8988T (cell line): ENCODE measurements at places on chromosomes 1 and 21.

DNA sequence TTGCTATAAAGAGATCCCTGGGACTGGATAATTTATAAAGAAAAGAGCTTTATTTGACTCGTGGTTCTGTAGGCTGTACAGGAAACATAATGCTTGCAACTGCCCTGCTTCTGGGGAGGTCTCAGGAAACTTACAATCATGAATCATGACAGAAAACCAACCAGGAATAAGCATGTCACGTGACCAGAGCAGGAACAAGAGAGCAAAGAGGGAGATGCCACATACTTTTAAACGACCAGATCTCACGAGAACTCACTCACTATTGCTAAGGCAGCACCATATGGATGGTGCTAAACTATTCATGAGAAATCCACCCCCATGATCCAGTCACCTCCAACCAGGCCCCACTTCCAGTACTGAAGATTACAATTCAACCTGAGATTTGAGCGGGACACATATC is 49.8 kb upstream of the RCC1 start:
- DNase-seq: no peak

- DNase-seq: no peak
Measured at GRCh38 chr1:152968248-152968647, 2.2 kb upstream of the SPRR4 start.

DNA sequence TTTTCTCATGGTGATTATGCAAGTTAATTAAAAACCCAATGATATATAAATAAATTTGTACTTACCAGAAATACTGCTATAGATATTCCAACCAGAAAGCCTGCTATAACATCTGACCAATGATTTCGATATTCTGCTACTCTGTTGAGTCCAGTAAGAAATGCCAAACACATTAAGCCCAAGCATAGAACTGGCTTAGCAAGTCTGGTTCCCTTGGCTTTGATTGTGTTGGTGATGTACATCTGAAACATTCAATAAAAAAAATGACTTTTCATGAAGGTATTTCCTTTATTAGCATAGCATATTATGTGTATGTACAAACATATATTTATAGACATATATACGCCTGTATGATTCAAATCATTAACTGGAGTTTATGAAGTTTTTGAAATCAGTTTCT is 82.8 kb downstream of the PLPPR5 start:
- no peak for DNase-seq

DNA sequence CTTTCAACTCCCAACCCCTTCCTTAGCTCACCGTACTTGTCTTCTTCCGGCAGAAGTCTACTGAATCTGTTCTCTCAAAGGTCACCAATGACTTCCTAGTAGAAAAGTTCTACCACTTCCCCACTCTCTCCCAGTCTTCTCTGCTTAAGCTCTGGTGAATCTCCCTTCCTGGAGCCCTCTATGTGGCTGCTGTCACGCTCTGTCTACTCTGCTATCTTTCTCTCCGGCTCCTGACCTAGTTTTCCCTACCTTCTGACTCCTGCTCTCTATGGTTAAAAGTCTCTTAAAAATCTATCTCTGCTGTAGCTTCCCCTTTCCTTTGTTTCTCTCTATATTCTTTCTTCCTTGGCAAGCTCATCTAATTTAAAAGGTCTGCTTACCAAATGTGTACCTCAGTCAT is 350.1 kb upstream of the GREM2 start:
- DNase-seq: no peak

DNA sequence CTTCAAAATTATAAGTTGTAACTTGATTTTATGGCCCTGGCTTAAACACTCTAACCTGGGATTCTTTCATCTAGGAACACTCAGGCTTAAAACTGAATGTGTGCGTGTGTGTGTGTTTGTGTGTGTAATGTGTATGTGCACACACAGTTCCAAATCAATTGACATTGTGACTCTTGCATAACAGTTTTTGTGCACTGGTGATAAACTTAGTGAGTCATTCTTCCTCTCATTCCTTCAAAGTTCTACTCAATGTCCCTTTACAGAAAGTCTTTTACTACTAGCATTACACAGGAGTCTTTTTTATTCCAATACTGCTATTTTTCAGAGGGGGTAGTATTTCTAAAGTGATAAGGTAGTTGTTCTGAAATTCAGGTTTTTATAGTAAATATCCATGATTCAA is 943.6 kb downstream of the KCNT2 start:
- DNase-seq: no peak

GRCh38 chr1:30106125-30106524 is 617.3 kb downstream of the MATN1 start:
- DNase-seq: peak; percentile 52

GRCh38 chr1:203629507-203630082 is 3.0 kb downstream of the ATP2B4 start:
- DNase-seq: no peak

- DNase-seq: no peak
Measured at GRCh38 chr1:156050376-156050775, 3.2 kb downstream of the UBQLN4 start.

DNA sequence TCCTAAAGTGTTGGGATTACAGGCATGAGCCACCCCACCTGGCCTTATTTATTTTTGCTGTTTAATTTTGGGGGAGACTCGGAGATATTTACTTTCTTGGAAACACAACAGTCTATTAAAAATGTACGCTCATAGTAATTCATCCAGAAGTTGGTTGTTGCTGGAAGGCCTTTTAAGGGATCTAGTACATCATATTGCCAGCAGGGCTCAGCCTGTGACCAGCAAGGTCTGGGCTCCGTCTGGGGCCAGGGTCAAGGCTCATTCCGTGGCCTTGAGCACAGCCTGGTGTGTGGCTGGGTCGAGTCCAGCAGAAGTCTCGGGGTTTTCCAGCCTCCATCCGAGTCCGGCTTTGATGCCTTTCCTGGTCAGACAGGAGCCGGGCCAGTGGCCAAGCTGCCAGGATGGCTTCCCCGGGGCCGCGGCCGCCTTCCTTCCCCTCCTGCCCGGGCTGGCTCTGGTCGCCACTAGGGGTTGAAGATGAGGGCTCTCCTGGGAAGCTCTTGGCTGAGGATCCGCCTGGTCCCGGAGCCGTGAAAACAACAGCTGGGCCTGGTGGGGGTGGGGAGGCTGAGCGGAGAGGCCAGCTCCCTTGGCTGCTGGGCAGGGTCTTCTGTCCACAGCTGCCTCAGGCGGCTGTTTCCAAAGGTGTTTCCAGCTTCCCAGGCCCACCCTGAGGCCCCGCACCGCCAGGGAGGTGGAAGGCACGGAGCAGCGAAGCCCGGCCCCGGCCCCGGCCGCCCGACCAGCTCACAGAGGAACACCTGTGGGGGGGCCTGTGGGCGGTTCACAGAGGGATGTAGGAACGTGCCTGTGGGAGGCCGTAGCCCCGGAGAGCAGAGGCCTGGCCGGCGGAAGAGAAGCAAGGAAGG is 5.1 kb upstream of the VWA1 start:
- DNase-seq: peak; percentile 56

- DNase-seq: peak; percentile 13
Measured at GRCh38 chr1:99808391-99809115, 41.6 kb upstream of the AGL start.

- DNase-seq: peak; percentile 41
Measured at GRCh38 chr1:54475357-54475881, 69.2 kb upstream of the SSBP3 start.

DNA sequence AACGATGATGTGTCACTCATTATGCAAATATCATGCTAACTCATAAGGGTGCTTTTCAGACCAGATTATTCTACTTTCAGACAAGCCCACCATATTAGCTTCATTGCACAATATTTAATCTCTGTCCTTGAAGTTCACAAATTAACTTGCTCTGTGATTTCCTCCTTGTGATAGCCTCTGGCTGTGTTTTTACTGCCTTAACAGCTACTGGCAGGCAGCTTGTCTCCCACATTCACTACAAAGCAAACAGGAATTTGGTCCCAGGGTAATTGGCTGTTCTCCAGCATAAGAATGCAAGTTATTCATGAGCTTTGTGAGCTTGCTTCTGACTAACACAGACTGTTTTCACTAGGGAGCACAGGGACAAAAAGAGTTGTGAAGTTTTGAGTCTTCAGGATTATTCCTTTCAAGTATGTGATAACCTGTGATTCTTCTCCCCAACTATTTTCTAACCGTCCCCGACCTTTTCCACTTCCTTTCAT is 87.9 kb upstream of the HMCN1 start:
- DNase-seq: peak; percentile 53

DNA sequence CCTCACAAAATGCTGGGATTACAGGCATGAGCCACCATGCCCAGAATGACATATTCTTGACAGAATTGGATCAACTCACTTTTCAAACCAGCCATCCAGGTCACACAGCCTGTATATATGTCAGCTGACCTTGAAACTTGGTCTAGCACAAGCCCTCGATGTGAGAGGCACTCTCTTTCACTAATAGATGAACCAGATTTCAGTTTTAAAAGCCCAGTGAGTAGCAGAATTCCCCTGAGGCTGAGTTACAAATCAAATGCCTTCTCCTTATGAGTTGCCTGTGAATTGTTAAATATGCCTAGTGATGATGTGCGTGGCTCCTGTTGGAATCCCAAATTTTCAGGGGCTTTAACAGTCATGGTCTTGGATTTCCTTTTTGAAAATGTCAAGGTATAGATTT is 88.7 kb downstream of the CD247 start:
- no peak for DNase-seq

- no peak for DNase-seq
Measured at GRCh38 chr1:64340361-64340760, 129.6 kb upstream of the CACHD1 start.

DNA sequence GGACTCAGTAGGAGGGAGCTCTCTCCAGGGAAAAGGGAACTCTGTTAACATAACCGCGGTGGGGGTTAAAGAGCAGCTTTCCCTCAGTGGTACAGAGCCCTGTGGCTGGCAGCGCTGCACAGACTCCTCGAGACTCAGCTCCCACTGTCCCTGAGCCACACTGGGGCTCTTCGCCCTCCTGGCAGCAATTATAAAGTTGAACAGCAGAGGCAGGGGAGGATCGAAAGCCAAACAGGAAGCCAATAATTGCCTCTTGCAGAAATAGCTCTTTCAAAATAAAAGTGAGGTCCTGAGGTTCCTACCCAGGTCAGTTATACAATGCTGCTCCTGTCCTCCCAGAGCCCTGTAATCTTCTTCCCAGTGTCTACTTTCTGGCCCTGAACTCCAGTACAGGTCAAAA is 77.0 kb downstream of the FAM78B start:
- DNase-seq: no peak

DNA sequence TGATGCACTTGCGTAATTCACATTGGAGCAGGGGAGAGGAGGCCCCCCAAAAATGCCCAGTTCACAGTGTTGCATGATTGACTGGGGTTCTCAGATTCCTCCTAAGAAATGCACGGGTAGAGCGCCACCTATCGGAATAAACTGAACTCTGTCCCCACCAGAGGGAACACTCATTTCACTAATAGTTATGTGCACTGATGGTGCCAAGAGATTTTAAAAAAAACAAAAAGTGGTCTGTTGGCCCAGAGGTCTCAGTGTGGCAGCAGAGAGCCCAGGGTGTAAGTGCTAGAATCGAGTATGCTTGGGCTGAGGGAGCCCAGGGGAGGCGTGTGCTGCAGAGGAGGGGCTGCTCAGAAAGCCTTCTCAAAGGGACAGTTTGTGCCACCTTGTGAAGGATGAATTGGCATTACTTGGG is 6.9 kb downstream of the PINK1 start:
- no peak for DNase-seq

- DNase-seq: peak; percentile 87
Measured at GRCh38 chr1:3069491-3070308, 697 bp downstream of the PRDM16 start.

DNA sequence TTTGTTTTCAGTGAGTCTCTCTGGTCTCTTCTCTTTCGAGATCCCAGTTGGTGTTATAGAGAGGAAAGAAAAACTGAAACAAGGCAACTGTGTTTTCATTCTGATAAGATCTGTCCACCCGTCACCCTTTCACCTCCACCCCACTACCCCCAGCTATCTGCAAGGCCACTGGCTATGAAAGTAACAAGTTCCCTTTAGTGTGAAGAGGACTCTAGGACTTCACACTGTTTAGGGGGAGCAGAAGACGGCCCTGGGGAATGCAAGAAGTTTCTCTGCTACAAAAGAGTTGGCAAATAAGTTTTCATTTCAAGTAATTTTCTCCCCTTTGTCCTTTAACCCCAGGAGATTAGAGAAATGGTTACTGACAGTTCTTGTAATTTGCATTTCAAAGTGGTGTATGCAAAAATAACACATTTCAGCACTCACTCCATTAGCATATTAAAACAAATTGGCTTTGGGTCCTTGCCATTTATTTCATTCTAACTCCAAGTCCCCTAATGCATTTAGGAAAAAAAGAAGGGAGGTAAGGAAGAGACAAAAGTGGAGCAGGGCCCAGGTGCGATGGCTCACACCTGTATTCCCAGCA is 79.6 kb upstream of the PPM1J start:
- DNase-seq: no peak

- DNase-seq: peak; percentile 24
Measured at GRCh38 chr1:171801487-171801891, 20.0 kb downstream of the METTL13 start.

- no peak for DNase-seq
Measured at GRCh38 chr1:117592155-117592554, 13.7 kb upstream of the TENT5C start.

- no peak for DNase-seq
Measured at GRCh38 chr1:8011016-8011415, 15.1 kb downstream of the ERRFI1 start.

GRCh38 chr21:42627527-42628289 is 25.7 kb upstream of the PDE9A start:
- DNase-seq: no peak

DNA sequence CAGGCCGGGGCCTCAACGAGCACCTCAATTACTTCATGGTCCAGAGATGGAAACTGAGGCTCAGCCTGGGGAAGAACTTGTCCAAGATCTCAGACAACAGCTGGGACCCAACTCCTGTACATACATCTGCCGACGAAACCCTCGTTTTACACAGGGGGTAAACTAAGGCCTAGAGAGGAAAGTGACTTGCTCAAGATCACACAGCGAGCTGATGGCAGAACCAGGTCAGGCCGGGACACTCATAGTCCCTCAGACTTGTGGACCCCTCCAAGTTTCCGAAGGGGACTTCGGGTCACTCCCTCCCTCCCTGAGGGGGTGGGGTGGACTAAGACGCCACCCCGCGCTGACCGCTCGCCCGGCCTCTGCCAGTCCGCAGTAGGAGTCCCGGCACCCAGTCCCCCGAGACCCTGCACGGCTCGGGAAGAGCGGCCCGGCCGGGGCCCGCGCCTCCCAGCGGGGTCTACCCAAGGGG is 430 bp downstream of the WASF2 start:
- no peak for DNase-seq

DNA sequence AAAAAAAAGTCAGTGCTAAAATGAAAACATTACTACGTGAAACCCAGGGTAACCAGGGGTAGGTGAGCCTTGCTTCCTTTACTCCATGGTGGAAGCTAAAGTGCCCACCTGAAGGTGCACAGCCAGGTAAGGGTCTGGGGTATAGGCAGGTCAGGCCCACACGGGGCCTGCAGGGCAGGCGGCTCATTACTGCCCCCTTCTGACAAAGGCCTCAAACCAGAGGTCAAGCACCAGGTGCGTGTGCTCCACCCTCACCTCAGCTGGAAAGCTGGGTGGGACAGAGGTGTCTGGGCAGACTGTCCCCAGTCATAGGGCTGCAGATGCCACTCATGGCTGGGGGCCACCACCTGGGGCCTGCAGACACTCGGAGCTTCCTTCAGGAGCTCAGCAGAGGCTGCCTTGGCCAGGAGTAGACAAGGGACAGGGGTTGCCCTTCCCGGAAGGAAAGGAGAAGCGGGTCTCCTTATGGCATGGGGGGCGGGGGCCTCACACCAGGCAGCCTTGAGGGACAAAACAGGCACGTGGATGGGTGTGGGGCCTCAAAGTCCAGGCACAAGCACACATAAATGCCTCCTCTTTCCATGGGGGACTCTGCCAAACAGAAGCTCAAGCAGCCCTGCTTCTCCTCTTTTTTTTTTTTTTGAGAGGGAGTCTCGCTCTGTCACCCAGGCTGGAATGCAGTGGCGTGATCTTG is 36.2 kb downstream of the ACOT7 start:
- no peak for DNase-seq
